Epithelial cell of umbilical artery (primary cell): ENCODE measurements at places on chromosomes 13 and 19. TPM values are rescaled to one million over a fixed set of nuclear protein-coding genes. Genes with fewer than 3 reads are reported as not detected.

FFAR2 gene
- total RNA-seq = not detected in 2 replicates

GIPR gene
- 0.15 TPM in 1 of 2 replicates, not detected in the other for total RNA-seq

ZNF613 gene
- total RNA-seq = 5.2 and 12.5 TPM in 2 replicates

ATP1A3 gene
- total RNA-seq = 0.15 TPM in 1 of 2 replicates, not detected in the other

ZNF600 gene
- 2.3 and 4.4 TPM in 2 replicates for total RNA-seq

ZNF724 gene
- 6.8 and 10.2 TPM in 2 replicates for total RNA-seq

NDUFB7 gene
- 335 and 432 TPM in 2 replicates for total RNA-seq

MBD3L3 gene
- not detected in 2 replicates for total RNA-seq

STAP2 gene
- total RNA-seq = 10.1 and 12.8 TPM in 2 replicates

ZNF66 gene
- 2.3 and 4.3 TPM in 2 replicates for total RNA-seq

FAM216B gene
- not detected in 2 replicates for total RNA-seq

TMC4 gene
- total RNA-seq = 0.32 TPM in 1 of 2 replicates, not detected in the other

C1QTNF9B gene
- not detected in 2 replicates for total RNA-seq

ANGPTL8 gene
- not detected in 2 replicates for total RNA-seq

MEIOSIN gene
- total RNA-seq = not detected in 2 replicates

VASP gene
- total RNA-seq = 135 and 170 TPM in 2 replicates

DMKN gene
- not detected in 2 replicates for total RNA-seq

DNAAF3 gene
- total RNA-seq = 0.32 and 0.76 TPM in 2 replicates

ZNF568 gene
- 5.5 and 7.0 TPM in 2 replicates for total RNA-seq

FFAR1 gene
- total RNA-seq = not detected in 2 replicates

AP1M2 gene
- not detected in 2 replicates for total RNA-seq

APOC4 gene
- not detected in 2 replicates for total RNA-seq

PSMD8 gene
- 351 and 475 TPM in 2 replicates for total RNA-seq

POLRMT gene
- total RNA-seq = 25.3 and 27.5 TPM in 2 replicates

PABPC3 gene
- total RNA-seq = under 0.01 TPM in 1 of 2 replicates, not detected in the other

CELF5 gene
- total RNA-seq = under 0.01 TPM in 1 of 2 replicates, not detected in the other

KLK10 gene
- not detected in 2 replicates for total RNA-seq

IGFL1 gene
- total RNA-seq = not detected in 2 replicates

MED16 gene
- 17.2 and 23.4 TPM in 2 replicates for total RNA-seq

FUT6 gene
- total RNA-seq = not detected in 2 replicates

ELSPBP1 gene
- total RNA-seq = not detected in 2 replicates

MPND gene
- 5.6 and 8.8 TPM in 2 replicates for total RNA-seq
